ENCODE measurements at places on chromosomes 11 and 22.

DNA sequence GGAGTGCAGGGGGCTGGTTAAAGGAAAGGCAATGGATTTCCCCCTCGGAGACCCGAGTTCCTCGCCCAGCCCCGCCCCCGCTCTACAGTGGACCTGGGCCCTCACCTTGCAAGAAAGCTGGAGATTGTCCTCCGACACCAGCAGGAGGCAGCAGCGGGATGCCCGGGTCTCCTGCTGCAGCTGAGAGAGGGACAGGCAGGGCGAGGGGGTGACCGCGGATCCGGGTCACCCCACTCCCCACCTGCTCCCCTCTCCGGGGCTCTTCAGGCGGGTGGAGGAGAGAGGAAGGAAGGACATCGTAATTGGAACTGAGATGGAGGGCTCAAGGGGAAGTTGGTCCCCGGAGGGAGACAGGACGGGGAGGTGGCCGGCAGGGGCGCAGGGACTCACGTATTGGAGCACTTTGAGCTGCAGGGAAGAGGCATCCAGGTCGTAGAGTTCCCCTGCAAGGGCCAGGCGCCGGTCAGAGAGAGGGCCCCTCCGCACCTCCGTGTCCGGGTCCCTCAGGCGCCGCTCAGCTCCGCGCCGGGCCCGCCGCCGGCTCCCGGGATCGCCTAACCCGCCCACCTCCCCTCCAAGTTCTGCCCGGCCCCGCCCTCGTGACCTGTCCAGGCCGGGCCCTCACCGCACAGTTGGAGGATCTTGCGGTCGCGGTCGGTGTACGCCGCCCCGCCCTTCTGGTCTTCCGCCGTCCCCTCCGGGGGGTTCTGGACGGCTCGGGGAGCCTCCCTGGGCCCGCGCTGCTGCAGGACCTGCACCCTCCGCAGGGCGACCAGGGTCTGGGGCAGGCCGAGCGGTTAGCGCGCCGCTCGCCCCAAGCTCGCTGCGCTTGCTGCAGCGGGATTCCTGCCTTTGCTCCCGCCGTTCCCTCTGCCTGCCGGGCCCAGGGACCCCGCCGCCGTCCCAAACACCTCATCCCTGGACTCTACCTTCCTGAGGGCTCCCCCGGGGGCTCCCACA is 84.1 kb downstream of the PDE2A start:
- DNase-seq: peak; percentile 87

DNA sequence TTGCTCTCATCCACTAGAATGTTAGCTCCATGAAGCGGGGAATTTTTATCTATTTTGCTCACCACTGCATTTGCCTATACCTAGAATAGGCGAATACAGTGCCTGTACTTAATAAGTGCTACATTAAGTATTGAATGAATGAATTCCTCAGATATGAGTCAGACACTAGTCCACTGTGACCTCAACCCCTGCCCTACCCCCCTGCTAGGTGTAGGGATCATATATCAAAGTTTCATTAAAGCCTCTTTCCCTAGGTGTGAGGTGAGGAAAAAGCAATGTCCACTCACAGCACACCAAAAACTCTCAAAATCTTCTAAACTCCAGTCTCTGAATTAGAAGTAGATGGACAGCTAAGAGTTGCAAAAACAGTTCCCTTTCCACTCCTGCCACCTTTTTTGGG is 9.8 kb upstream of the PSMA1 start:
- no peak for DNase-seq

- no peak for DNase-seq
These were observed 174.3 kb upstream of the FAT3 start for GRCh38 chr11:92050305-92050704.

GRCh38 chr11:122813176-122813893 is 25.0 kb upstream of the CRTAM start:
- DNase-seq: no peak

GRCh38 chr11:117814204-117814765 is 10.3 kb downstream of the FXYD2 start:
- no peak for DNase-seq

DNA sequence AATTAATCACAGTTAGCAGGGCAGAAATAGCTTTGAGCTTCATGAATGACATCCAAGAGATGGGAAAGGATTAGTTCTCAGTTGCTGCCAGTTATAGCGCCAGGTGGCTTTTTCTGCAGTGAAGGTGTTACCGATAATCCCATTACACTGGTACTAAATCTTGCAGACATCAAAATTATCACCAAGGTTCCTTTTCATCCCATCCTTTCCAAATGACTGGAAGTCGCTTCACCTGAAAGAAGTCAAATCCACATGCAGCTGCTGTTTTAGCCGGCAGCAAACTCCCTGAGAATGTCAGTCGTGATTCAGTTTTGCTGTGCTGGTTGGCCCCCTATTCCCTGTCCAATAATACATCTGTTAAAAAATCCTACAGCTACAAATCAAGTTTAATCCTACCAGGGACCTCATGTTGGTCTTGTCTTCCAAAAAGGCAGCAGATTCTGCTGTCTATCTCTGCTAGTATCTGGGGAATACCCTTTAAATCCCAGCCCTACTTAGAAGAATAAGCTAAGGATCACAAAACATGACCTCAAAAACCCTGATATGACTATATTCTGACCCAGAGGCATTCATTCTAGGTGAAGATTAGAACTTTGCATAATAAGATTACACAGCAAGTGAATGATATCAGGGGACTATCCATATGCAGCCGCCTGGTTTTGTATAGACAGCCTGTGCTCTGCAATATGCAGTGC is 31.7 kb downstream of the IMMP1L start:
- DNase-seq: no peak

DNA sequence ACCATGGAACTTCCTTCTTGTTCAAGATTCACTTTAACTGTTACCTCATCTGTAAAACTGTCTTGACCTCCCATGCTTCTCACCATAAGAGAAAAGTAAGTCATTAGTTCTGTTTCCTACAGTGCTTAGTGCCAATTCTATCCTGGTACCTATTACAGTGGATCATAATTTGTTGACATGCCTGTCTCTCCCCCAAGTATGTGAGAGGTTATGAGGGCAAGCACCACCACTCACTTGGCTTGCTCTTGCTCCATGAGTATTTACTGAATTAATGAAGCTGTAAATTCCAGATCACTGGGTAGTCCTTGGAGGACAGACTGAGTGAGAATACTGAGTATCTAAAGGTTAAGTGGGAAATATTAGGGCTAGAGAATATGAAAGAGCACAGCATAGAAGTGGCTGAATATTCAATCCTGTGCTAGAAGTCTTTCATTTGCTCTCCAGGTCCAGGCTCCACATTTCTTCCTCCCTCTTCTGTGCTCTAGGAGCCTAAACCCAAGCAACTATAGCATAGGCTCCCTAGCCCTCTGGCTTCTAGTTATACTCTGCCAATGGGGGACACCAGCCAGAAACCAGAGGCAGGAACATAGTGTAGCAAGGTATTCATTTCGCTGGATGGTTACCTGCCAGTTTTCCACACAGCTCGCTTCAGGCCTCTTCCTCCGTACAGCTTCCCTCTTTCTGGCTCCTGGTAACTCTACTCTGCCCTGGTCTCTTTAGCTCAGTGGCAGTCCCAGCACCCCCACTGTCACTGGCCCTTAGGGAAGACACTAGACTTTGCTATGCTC is 118.2 kb upstream of the SLC5A12 start:
- no peak for DNase-seq

DNA sequence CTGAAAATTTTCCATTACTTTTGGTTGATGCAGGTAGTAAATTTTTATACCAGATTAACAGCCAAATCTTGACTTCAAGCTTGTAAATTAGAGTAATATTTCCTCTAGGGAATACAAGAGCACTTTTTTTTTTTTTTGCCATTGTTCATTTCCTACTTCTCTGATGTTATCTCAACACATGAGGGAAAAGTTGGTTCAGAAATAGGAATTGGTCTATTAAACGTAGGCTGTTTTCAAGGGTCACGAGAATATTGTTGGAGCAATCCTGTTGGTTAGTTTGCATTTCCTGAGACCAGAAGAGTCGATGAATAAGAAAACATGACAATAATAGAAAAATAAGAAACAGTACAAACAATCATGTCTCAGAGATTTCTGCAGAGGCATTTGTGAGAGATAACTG is 453.9 kb upstream of the CCDC179 start:
- no peak for DNase-seq

DNA sequence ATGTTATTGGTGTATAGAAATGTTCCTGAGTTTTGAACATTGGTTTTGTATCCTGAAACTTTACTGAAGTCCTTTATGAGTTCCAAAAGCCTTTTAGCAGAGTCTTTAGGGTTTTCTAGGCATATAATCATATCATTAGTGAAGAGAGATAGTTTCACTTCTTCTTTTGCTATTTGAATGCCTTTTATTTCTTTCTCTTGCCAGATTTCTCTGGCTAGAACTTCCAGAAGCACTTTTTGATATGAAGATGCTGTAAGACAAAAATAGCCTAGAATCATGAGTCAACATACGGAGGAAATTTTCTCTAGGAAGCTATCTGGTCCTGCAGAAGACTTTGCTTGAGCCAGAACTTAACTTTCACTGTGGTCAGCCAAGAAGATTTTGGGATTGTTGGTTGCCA is 86.7 kb upstream of the IZUMO1R start:
- no peak for DNase-seq

- DNase-seq: no peak
These were observed 43.9 kb upstream of the FAT3 start for GRCh38 chr11:92180664-92181251.

DNA sequence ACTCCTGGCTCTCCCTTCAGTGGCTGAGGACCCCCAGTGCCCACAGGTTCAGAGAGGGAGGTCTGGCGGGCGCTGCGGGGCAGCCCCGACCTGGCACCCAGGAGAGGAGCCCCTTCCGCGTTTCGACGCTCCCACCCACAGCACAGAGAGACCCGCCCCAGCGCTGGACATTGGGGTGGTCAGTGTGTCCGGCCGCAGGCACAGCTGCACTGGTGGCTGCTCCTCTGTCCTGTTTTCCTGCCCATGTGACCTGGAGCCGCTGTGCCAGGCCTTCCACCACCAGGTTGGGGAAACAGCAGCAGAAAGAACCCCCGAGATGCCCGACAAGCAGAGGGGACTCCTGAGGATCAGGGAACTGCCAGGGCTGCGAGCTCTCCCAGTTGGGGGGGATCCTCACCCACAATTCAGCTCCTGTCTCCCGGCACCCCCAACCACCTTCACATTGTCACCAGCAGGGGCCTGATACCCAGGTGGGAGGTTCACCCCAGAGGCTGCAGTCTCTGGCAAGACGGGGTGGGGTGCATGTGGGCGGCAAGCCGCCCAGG is 13.6 kb downstream of the KRTAP5-5 start:
- DNase-seq: no peak

- no peak for DNase-seq
These were observed 35.9 kb upstream of the GRAMD4 start for GRCh38 chr22:46584081-46584921.

- no peak for DNase-seq
These were observed 11.0 kb upstream of the TSSC4 start for GRCh38 chr11:2389377-2390026.

All from HuH-7 (cell line).